ENCODE measurements at places on chromosomes 5 and 9.

GRCh38 chr9:137452006-137452760 is 7.0 kb downstream of the NSMF start:
- DNase-seq = no peak

GRCh38 chr9:8633784-8634183 is 834.2 kb upstream of the DMAC1 start:
- DNase-seq = no peak

DNA sequence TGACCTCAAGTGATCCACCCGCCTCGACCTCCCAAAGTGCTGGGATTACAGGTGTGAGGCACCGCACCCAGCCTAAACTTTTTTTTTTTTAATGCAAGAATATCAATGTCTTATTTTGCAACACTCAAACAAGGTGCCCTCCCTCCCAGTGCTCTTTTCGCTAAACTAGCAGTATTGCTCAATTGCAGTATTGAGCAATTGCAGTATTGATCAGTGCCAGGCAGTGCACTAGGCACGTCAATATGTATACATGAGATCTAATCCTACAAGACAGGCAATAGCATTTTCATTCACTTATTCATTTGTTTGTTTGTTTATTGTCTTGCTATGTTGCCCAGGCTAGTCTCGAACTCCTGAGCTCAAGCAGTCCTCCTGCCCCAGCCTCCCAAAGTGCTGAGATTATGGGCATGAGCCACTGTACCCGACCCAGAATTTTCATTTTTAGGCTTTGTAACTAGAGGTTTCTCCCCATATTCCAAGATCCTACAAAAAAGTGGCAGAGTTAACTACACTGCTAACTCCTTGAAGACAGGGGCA is 94.5 kb downstream of the TTLL11 start:
- no peak for DNase-seq

DNA sequence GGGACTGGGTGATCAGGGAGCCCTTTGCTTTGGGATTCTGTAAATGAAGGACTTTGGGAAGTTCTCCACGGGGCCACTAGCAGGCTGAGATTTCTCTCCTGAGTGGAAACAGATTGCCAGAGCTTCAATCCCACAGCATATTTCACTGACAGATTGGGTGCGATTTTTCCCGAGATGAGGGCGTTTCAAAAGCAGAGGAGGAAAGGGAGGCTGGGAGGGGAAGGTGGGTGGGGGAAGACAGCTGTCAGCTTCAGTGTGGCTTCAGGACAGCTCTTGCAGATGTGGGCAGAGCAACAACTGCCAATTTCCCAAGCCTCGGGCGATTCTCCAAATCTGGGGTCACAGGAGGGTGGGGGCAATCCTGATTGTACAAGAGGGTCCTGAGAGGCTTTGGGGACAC is 258.5 kb upstream of the ADRA1B start:
- no peak for DNase-seq

DNA sequence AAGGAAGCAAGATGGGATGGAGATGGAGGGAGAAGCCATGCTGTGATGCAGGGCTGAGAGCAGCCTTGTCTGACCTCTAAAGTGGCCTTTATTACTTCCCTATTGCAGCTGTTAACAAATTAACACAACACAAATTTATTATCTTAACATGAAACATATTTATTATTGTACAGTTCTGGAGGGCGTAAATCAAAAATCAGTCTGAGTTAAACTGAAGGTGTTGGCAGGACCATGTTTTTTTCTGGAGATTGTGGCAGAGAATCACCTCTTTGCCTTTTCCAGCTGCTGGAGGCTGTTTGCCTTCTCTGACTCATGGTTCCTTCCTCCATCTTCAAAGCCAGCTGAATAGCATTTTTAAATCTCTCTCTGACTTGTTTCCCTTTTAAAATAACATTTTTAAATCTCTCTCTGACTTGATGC is 7.2 kb upstream of the MCC start:
- DNase-seq = no peak

GRCh38 chr5:56527174-56527573 is 288.2 kb upstream of the MAP3K1 start:
- no peak for DNase-seq
